Activated CD4-positive, alpha-beta T cell treated with anti-CD3 and anti-CD28 coated beads for 4 hours (primary cell): ENCODE measurements at places on chromosomes 12 and 14.

DNA sequence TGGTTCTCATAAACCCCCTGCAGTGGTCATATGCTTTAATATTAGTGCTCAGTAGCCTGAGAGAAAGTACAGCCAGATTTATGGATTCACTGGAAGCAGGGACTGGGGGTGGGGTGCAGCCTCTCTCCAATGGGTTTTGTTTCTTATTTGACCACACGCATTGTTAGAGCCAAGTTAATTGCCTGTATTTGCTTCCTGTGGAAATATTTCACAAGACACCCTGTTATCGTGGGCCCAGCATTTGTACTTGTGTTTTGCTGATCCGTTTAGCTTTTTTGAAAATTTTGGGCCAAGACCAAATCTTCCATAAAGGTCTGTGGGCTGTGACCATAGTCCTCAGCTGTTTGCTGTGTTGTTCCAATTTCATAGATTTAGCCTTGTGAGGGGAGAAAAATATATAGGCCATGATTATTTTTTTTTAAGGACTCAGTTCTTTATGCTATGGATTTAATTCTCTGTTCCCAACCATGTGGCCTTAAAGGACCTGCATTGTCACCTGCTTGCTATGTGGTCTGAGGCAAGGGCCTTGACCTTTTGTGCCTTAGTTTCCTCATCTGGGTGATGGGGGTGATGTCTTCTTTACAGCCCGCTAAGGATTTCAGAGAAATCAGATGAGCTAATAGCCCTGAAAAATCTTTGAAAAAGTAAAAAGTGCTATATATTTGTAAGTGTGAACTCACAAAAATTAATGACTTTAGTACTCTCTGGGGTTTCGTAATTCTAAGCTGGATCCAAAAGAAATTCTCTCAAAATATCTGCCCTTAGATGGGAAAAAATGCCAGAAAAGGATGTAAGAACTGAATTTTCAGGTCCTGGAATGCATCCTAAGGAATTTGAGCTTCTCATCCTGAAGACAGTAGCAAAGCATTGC, 370.2 kb downstream of the DPF3 start:
- DNase-seq: no peak

DNA sequence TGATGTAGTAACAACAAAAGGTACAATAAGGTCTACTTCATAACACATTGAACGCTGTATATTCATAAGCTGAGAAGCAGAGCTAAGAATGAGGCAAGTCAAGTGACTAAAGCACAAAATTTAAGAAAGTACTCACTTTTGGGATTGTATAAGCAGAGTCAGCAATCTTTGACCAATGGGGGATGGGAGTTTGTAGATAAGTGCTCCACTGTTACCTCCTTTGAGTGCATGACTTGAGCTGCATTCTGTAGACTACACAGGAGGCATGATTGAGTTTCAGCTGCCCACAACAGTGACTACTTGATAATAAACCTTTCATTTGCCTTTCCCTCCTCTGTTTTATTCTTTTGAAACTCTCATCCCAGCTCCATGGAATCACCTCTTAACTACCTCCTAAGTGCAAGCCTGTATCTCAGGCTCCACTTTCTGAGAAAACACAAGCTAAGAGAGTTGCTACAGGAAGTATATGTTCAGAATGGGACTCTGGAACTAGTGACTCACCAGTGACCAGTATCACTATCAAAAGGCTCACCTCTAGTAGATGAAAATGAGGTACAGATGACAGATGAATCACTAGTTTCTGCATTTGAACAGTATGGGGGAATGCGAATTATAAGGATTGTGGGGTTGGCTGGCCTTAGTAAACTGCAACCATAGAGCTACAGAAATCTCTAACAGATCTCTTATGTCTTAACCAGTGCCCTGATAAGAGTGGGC, 49.2 kb downstream of the SLC35F4 start:
- no peak for DNase-seq

DNA sequence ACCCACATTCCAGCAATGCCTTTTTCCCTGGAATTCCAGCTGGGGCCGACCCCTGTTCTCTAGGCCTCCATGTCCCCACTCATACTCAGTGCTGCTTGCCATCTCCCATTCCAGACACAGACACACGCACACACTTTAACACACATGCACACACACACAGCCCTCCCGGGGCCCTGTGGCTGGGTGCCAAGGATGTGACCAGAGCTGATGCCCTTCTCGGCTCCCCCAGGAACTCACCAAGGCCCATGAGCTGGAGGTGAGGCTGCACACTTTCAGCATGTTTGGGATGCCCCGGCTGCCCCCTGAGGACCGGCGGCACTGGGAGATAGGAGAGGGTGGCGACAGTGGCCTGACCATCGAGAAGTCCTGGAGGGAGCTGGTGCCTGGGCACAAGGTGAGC, 4.3 kb downstream of the PLEKHG6 start:
- DNase-seq: no peak

DNA sequence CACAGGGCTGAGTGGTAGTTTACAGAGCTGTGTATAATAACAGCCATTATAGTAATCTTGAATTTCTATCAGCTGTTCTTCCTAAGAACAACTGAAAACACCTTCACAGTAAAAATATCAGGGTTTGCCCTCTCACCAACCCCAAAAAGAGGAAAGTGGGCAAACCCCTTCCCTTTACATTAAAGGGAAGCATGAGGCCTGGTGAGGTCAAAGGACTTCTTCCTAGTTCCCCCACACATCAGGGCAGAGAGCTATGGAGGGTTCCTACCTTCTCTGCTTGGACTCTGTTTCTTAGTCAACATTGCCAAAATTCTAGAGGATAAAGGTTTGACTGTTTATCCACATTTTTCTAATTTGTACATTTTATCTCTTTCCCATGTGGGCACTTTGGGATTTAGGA, 4.4 kb upstream of the RPAP3 start:
- DNase-seq: no peak

- no peak for DNase-seq
These were observed 84.0 kb downstream of the SAMD4A start for GRCh38 chr14:54650959-54651351.

- DNase-seq: peak; percentile 1
These were observed 31.4 kb upstream of the SLC2A13 start for GRCh38 chr12:40137252-40137651.
